NT2/D1 (cell line): ENCODE measurements at places on chromosomes 6 and 20.

DNA sequence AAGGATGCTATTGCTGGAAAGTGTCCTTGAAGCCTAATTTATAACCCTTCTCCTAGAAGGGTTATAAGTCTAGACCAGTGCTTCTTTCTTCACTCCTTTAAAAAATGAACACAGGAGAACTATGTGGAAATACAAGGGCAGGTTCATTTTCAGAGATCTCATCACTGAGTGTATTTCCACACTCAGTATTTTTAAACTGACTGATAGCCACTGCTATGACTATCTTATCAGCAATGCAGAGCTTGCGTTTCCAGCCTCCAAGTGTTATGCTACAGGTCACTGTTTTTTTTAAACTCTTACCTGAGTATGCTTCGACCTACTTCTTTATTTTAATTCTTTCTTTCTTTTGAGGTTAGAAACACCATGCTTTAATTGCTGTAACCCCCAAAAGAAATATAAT lies 319.1 kb downstream of the ARHGAP18 start:
- no peak for DNase-seq

GRCh38 chr6:112190164-112190563 lies 64.2 kb downstream of the LAMA4 start:
- DNase-seq: no peak

- DNase-seq: no peak
Measured at GRCh38 chr6:24644377-24644776, 1.6 kb downstream of the KIAA0319 start.

DNA sequence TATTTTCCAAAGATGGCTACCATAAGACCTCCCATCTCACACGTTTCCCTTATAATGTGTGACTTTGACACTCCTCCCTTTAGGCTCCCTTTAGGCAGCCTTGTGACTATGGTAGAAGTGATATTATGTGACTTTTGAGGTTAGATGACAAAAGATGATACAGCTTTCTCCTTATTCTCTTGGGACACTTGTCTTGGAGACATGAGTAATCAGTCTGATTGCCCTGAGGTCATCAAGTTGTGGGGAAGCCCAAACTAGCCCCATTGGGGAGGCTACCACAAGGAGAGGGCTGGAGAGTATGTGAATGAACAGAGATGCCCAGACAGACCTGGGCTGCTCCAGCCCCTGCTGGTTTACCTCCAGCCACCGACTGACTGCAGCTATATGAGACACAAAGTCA lies 10.6 kb upstream of the DLK2 start:
- no peak for DNase-seq

GRCh38 chr6:73242001-73242400 lies 16.7 kb upstream of the KHDC1L start:
- no peak for DNase-seq

DNA sequence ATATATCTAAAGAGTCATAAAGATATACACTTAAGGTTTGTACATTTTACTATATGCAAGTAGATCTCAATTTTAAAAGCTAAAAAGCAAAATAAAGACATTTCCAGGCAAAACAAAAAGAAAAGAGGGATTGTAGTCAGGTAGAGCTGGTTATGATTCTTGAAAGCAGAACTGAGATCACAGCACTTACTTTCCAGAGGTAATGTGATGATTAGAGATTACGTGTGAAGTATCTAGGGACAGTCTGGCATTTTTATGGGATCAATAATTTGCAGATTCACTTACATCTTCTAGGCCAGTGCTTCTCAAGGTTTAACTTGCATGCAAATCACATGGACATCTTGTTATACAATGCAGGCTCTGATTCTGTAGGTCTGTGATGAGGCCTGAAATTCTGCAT lies 595.5 kb downstream of the KIF16B start:
- no peak for DNase-seq

DNA sequence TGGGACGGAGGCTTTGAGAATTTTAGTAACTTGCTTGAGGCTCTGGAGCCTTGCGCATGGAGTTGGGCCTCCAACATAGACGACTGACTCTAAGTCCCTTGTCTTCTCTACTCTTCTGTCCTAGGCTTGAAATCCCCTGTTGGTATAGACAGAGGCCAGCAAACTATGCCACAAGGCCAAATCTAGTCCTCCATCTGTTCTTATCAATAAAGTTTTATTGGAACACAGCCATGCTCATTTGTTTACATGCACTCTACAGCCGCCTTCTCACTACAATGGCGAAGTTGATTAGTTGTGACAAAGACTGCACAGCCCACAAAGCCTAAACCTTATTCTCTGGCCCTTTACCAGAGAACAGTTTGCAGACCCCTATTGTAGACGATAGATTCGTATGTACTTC lies 174.1 kb upstream of the ZFP64 start:
- no peak for DNase-seq

GRCh38 chr6:52015953-52016352 lies 71.5 kb downstream of the PKHD1 start:
- DNase-seq: no peak

DNA sequence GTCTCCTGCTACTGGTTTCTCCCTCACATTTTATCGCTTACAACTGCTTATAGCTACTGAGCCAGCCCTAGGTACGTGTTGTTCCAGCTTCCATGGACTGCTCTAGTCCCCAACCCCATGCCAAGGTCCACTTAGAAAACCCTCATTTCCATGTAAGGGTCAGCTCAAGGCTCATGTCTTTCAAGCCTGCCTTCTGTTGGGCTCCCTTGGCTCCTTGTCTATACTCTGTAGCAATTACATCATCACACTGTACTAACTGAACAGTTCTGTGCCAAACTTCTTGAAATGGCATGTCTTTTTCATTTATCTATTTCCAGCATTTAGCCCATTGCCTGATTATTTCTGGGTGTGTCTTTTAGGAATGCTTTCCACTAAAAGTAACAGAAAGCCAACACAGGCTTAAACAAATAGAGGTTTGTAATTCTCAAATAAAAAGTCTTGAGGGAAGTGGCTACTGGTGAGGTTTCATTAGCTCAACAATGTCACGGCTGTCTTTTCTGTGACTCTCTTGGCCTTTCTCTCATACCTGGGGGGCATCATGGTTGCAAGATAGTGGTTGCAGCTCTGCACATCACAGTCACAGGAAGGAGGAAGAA lies 317.6 kb downstream of the TPBG start:
- DNase-seq: no peak

- DNase-seq: no peak
Measured at GRCh38 chr6:7973584-7973983, 63.0 kb upstream of the TXNDC5 start.

DNA sequence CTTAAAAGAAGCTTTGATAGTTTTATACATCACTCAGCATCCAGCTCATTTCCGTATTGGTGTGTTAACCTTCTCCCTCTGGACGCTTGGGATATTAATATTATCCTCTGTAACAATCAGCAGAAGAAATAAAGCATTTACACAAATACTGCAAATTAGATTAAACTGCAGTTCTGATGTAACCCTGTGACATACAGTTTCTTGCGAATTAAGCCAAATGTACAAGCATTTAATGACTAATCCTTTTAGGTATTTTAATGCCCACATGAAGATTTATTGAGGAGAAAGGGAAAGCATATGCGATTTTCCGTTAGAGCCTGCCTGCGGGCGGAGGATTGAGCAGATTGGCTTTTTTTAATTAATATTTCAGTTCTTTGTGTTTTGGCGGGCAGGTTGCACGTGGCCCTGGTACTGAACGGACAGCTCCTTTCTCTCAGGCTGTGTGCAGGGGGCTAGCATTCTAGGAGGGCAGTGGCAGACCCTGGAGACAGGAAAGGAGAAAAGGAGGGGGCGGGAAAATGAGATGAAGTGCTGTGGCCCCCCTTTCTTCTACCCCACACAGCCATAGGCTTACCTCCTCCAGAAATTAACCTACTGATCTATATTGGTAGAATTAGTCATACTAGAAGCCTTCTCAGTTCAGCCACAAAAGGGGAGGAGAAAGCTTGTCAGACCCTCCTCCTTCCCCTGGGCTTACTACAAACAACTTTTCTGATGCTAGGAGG lies 14.1 kb upstream of the TFAP2D start:
- DNase-seq: no peak

- DNase-seq: no peak
Measured at GRCh38 chr20:58480551-58481336, 34.5 kb downstream of the APCDD1L start.

- no peak for DNase-seq
Measured at GRCh38 chr6:131062241-131063027, 611 bp downstream of the EPB41L2 start.

- DNase-seq: no peak
Measured at GRCh38 chr20:60123096-60123495, 164.9 kb downstream of the CDH26 start.

DNA sequence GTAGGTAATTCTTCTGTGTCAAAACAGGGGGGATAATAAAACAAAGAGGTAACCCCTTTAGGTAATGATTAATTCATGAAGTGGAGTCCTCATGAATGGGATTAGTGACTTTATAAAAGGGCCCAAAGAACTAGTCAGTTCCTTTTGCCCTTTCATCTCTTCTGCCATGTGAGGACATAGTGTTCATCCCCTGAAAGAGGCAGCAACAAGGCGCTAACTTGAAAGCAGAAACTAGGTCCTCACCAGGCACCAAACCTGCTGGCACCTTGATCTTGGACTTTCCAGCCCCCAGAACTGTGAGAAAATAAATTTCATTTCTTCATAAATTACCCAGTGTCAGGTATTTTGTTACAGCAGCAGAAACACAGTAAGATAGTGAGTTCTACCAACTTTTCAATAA lies 16.4 kb upstream of the BRPF3 start:
- DNase-seq: no peak

GRCh38 chr6:132765560-132765959 lies 7.9 kb upstream of the VNN2 start:
- DNase-seq: no peak

DNA sequence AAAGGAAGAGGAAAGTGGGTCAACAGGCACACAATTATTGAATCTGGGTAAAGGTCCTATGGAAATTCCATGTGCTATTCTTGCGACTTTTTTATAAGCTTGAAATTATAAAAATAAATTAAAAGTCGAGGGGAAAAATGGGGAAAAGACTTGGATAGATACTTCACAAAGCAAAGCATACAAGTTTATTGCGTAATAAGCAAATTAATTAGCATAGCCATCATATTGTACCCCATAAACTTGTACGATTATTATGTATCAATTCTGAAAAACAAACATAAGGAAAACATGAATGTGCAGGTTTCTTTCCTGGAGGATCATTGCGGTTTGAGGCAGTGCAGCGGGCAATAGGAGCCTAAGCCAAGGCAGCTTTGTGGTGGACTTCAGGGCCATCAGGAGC lies 351.6 kb upstream of the NOX3 start:
- DNase-seq: no peak

- no peak for DNase-seq
Measured at GRCh38 chr6:80789912-80790570, 683.6 kb downstream of the BCKDHB start.

DNA sequence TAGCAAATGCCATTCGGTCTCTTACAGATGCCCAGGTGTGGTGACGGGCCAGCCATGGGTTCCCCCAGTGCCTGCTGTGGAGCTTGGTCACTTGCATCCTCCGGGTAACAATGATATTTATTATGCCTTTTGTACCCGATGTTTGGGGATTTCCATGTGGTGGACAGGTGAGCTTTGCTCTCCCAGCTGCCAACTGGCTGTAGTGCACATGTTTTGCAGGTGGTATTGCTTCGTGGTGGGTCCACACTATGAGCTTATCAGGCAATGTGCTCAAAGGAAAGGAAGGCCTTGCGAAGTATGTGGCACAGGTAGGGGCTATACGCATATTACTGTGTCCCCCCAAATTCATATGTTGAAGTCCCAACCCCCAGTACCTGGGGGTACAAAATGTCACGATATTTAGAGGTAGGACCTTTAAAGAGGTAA lies 4.2 kb upstream of the CTCFL start:
- no peak for DNase-seq

GRCh38 chr6:63560801-63561287 lies 11.4 kb upstream of the LOC128125822 start:
- DNase-seq: no peak

DNA sequence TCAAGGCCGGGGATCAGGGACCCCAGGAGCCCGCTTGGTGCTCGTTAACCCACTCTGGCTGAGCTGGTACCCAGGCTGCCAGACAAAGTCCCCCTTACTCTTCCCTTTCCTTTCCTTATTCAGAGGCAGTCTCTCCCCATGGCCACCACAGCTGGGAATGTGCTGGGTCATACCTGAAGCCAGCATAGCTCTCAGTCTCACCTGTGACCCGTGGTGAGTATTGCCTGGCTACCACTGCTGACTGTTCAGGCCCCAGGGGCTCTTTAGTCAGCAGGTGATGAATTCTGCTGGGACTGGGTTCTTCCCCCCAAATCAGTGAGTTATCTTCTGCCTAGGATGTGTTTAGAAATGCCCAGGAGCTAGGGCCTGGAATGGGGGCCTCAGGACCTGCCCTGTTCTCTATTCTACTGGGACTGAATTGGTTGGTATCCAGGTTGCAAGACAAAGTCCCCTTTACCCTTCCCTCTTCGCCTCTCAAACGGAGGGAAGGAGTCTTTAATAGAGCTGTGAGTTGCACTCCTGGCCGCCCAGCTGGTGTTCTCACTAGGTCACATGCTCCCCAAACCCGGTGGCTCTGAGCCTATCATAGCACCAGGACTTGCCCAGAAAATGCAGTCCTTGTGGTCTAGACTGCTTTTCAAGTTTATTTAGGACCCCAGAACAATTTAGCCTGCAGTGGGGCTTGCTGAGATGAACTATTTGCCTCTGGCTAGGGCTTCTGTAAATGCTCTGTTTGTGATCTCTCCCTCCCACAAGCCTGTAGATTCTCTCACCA lies 64.6 kb downstream of the MYO6 start:
- DNase-seq: no peak

DNA sequence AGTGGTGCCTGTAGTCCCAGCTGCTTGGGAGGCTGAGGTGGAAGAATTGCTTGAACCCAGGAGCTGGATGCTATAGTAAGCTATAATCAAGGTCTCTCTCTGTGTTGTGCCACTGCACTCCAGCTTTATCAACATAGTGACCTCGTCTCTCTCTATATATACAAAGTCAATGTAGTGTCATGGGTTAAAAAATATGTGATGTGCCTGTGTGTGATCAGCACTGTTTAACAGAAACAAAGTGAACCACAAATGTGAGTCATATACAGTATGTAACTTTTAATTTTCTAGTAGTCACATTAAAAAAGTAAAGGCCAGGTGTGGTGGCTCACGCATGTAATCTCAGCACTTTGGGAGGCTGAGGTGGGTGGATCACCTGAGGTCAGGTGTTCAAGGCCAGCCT lies 85.3 kb upstream of the RNF24 start:
- no peak for DNase-seq

GRCh38 chr20:44739942-44740341 lies 5.7 kb upstream of the KCNK15 start:
- no peak for DNase-seq

GRCh38 chr6:50832912-50833311 lies 14.2 kb downstream of the TFAP2B start:
- no peak for DNase-seq

DNA sequence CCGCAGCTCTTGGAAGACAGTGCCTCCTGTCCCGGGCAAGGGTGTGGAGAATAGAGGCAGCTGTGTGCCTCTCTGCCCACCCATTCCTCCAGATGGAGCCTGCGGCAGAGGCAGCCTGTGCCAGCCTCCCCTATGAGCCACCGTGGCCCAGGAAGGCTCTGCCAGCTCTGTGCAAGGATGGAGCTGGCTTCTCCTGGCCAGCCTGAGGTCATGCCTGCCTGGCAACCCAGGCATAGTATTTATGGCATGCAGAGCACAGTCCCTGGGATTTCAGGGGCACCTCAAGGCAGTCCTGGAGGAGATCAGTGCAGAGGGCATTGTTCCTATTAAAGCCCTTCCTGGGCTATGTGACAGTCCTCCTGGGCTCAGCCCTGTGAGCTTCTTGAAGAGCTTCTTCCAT lies 1.5 kb downstream of the EPB41L1 start:
- DNase-seq: no peak

- no peak for DNase-seq
Measured at GRCh38 chr6:155544677-155545076, 89.0 kb upstream of the NOX3 start.
